Heart left ventricle (tissue), 16 donors: ENCODE measurements at places on chromosomes 6 and 20. TPM values are rescaled to one million over a fixed set of nuclear protein-coding genes. Genes with fewer than 3 reads are reported as not detected.

DNA sequence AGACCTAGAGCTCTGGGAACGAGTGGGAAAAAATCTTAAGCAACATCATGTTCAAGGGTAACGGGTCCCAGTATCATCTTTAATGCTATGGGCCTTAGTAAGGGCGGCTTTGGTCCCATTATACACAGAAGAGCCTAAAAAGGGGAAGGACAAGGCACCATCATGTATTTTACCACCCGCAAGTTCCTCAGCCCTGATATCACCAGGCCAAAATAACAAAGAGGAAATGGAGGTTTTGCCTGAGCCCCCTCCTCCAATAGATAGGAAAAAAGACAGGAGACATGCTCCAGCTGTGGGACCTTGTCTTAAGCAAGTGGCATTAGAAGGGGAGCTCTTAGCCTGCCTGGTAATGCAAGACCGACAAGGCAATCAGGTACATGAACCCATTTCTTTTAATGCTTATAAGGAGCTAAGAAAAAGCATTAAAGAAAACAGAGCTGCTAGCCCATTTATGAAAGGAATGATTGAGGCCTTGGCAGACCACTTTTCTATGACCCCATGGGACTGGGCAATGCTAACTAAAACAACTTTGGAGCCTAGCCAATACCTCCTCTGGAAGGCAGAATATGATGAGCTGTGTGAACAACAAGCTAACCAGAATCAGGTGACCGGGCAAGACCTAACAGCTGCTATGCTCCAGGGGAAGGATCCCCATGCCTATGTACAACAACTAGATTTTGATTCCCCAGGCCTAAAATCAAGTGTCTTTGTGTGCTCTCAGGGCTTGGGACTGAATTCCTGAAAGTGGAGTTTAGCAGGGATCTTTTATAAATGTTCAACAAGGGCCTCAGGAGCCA lies 23.2 kb downstream of the HLA-DPA1 start:
- no peak for DNase-seq

- DNase-seq, result no peak
Observed at GRCh38 chr6:46012834-46013233, 2.8 kb downstream of the CLIC5 start.

DNA sequence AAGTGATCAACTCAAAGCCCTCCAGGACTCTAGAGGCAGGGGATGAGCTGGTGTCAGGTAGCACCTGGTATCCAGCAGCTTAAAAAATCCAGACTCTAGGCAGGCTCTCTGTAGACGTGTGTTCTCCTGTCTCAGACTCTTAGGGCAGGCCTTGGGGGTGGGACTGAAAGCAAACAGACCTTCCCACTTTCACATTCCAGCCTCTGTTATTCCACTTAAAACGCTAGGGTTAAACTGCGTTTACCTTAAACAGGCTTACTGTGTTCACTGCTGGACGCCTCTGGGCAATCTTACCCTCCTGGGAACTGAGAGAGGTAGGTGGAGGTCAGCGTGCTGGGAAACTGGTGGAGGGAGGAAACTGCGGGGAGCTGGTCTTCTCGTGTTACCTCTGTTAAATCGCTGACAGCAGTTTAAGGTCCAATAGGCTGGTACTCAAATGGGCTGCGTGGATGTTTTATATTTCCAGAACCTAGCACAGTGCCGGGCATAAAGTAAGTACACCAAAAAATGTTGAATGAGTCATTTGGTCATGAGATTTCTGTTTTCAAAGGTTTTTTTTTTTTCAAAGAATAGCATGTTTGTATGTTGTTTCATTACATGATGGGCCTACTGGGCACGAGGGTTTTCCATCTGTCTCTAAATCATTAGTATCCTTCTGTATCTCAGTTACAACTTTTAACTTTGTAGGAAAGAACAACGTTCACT lies at the start of gene GCNT2:
Gene GCNT2 (plus strand): TSS at position 248 of the 705 bp plus-strand sequence. CDS start 7,561 bp downstream, outside the sequence.
- DNase-seq, result no peak

DNA sequence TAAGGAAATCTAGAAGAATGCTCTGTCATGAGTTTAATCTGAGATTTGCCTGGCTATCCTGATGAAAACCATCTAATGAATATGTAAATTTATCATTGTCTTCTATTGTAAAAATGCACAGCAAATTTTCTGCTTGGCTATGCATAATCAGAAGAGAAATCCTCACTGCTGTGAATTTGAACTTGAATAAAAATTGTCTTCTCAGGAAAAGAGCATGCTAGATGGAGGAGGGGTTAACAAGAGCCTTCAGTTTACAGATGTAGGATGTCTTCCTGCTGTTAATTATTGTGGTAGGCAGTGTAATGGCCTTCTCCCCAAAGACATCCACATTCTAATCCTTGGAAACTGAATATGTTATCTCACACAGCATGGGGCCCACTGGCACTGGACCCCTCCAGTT lies 45.8 kb downstream of the ANKEF1 start:
- no peak for DNase-seq

- DNase-seq, result no peak
Observed at GRCh38 chr6:14016432-14016831, 91.7 kb downstream of the RNF182 start.

DNA sequence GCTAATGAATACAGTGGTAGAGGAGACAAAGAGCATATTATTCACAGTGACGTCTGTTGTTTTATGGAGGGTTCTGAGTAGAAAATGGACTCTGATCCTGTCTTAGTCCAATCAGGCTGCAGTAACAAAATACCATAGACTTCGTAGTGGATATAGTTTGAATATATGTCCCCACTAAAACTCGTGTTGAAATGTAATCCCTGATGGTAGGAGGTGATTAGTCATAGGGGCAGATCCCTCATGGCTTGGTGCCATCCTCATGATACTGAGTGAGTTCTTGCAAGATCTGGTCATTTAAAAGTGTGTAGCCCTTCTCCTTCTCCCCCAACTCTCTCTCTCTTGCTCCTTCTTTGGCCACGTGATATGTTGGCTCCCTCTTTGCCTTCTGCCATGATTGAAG lies 82.5 kb downstream of the CD83 start:
- no peak for DNase-seq

DNA sequence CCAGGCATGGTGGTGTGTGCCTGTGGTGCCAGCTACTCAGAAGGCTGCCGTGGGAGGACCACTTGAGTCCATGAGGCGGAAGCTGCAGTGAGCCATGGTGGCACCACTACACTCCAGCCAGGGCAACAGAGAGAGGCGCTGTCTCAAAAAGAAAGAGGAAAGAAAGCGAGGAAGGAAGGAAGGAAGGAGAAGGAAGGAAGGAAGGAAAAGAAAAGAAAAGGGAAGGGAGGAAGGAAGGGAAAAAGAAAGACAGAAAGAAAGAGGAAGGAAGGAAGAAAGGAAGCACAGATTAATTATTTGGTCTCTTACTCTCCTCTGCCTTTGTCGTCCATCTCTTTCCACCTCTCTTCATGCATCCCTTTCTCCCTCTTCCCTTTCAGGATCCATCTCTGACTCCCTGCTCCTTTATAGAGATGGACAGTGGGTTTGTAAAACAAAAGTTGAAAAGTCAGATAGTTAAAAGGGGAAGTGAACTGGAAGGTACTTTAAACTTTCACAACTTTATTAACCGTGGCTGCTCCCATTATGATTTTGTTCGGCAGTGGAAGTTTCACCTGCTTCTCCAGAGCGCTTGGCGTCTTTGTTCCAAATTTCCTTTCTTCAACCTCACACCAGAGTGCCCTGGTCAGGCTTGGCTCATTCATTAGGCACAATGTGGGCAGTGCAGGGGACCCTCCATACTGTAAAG lies 1.5 kb downstream of the HLA-DQA1 start:
- no peak for DNase-seq

- no peak for DNase-seq
Observed at GRCh38 chr6:157999168-158000051, 17.7 kb downstream of the SYNJ2 start.

- no peak for DNase-seq
Observed at GRCh38 chr6:39841923-39842322, 49.7 kb downstream of the DAAM2 start.

GRCh38 chr20:7772371-7772770 lies 167.9 kb downstream of the HAO1 start:
- no peak for DNase-seq

PROKR2 gene
- total RNA-seq, result not detected

FOXS1 gene
- total RNA-seq, result 3.5 TPM

TPX2 gene
- total RNA-seq, result 1.6 TPM

PLEKHG1 gene
- total RNA-seq, result 27.0 TPM
